ENCODE measurements at places on chromosomes 1 and 21.
A peak's percentile ranks its signal among the peaks of the same experiment; 100 is the strongest.

DNA sequence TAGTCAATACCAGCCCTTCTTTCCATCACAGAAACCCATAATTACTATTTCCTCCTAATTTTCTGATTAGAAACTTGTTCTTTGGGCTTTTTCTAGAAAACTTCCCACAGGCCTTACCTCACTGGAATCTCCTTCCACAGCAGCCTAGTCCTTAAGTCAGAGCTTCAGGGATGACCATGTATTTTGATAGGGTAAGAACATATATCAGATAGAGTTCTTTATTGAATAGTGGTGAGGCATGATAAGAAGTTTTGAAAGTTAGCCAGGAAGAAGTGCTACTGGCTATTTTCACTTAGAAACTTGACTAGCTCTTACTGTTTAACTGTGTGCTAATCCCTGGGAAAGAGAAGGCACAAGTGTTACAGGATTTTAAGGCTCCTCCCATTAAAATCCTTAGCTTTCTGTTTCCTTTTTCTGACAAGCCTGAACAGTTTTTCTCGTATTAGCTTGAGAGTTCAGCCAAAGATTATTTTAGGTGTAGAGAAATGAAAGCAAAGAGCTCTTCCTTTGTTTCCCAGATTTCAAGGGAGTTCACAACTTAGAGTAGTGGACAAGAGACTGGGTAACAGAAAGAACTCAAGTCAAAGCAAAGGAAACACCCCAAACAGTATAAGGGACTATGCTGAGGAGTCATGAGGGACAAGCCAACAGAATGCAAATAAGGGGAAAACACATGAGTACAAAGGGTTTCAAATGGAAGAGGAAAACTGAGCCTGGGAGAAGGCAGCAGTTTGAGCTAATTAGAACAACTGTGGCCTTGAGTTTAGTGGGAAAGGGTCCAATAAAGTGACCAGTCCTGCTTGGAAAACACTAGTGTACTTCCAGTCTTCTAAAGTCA lies 37.2 kb upstream of the AIM2 start:
- no peak for DNase-seq

GRCh38 chr1:228778961-228779360 lies 43.7 kb downstream of the RHOU start:
- DNase-seq = no peak

DNA sequence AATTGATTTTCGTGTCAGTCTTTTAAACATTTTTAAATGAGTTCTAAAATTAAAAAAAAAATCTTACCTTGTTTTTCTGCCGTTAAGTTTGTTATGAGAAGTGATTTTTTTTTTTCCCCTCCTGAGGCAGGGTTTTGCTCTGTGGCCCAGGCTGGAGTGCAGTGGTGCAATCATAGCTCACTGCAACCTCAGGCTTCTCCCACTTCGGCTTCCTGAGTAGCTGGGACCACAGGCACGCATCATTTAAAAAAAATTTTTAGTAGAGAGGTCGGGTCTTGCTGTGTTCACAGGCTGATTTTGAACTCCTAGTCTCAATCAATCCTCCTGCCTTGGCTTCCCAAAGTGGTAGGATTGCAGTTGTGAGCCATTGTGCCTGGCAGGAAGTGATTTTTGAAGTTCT lies 41.1 kb downstream of the MTR start:
- DNase-seq = no peak

- DNase-seq = peak; percentile 14
Observed at GRCh38 chr1:181018901-181019681, 3.6 kb downstream of the STX6 start.

DNA sequence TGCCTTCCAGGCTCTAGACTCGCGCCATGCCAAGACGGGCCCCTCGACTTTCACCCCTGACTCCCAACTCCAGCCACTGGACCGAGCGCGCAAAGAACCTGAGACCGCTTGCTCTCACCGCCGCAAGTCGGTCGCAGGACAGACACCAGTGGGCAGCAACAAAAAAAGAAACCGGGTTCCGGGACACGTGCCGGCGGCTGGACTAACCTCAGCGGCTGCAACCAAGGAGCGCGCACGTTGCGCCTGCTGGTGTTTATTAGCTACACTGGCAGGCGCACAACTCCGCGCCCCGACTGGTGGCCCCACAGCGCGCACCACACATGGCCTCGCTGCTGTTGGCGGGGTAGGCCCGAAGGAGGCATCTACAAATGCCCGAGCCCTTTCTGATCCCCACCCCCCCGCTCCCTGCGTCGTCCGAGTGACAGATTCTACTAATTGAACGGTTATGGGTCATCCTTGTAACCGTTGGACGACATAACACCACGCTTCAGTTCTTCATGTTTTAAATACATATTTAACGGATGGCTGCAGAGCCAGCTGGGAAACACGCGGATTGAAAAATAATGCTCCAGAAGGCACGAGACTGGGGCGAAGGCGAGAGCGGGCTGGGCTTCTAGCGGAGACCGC lies 2.0 kb upstream of the OLIG2 start:
- no peak for DNase-seq

DNA sequence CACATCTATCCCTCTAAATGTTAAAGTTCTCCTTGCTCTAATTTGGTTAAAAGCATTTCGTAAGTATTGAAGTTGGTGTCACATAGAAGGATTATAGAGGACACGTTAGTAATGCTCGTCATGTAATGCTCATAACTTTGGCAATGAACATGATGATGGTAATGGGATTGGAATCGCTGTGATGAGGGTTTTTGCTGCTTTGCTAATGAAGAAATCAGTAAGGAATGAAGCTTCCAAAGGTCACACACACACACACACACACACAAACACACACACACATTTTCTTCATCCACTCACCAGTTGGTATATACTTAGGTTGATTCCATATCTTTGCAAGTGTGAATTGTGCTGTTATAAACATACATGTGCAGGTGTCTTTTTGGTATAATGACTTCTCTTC lies 36.8 kb upstream of the ZNF648 start:
- DNase-seq = no peak

GRCh38 chr1:59415881-59416280 lies 119.0 kb downstream of the FGGY start:
- no peak for DNase-seq

DNA sequence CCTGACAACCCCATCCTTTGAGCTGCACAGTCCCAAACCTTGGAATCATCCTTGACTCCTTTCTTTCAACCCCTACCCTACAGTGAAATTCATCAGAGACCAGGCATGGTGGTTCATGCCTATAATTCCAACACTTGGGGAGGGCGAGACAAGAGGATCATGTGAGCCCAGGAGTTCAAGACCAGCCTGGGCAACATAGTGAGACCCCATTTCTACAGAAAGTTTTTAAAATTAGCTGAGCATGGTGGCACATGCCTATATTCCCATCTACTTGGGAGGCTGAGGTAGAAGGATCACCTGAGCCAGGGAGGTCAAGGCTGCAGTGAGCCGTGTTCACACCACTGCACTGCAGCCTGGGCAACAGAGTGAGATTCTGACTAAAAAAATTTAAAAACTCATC lies 34.5 kb downstream of the RERE start:
- no peak for DNase-seq

- DNase-seq = no peak
Observed at GRCh38 chr1:17943506-17943905, 164.1 kb upstream of the IGSF21 start.

DNA sequence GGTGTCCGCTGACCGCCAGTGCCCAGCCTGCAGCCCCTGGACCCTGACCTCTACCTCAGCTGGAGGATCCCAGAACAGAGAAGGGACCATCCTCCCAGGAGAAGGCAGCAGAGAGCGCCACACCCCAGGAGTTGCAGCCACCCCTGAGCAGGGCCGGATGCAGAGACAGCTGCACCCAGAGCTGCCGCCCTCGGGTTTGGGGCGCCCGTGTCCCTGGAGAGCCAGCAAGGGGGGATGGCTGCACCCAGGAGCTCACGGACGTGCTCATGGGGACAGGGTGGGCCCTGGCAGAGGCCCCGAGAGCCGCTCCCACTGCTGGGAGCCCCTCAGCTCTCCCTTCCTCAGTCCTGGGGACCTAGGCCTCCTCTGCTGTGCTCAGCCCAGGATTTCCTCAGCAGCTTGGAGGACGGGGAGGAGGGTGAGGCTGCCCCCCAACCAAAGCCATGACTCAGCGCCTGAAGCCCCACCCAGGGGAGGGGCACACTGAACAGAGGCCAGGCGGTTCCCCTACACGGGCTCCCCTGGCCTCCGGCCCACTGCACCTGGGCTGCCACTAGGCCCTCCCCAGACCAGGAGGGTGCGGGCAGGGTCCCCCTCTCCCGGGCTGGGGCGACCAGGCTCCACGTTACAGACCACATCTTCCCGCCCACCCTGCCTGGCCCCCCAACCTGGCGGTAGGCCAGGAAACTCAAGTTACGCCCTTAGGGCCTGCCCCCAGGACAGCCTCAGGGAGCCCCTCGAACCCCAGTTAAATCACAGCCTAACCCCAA lies 2.2 kb downstream of the ACAP3 start:
- peak; percentile 68 for DNase-seq

DNA sequence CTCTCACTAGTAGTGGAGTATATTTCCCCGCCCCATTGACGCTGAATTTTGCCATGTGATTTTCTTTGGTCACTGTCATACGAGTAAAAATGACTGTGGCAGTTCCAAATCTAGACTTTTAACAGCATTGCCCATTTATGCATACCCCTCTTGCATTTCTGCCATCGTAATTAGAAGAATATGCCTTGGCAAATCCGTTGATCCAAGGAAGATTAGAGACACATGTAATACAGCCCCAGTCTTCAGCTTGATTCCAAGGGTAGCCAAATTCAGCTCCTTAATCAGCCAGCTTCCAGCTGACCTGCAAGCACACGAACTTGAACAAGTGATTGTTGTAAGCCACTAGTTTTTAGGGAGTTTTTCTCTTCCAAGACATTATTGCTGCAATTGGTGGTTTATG lies 290.3 kb upstream of the ADAMTS5 start:
- DNase-seq = no peak

GRCh38 chr1:246784621-246785493 lies 60.6 kb downstream of the SCCPDH start:
- no peak for DNase-seq

GRCh38 chr1:206735553-206736031 lies 35.0 kb upstream of the IL19 start:
- no peak for DNase-seq

DNA sequence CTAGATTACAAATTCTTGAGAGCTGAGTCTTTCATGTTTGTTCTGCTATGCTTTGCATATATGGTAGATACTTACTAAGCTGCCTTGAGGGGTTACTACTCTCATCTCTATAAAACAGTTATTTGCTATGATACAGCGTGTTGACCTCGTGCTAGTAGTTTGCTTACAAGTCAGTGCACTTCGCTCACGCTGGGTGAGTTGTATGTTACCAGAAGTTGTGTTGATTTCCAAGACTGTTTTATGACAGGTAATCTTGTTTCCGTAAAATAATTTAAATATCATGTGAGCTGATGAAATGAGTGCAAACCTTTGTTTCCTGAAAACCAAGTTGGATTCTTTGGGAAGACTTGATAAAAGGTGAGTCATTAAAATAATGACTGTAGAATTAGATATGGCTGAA lies 7.3 kb downstream of the MRPS6 start:
- DNase-seq = no peak

DNA sequence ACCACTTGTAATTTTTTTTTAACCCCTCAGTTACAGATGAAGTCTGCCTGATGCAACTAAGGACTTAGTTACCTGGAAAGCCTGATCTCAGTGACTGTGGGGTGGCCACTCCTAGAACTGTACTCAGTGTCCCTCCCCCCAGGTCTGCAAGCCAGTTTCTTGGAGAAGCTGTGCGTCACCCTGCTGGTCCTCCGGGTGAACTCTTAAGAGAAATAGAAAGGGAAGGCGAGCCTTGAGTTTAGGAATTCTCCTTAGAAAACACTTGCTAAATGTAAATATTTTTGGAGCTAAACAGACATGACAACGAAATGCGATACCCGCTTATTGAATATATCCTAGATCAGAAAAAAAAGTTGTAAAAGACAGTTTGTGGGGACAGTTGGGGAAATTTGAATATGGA lies 730 bp downstream of the SLC16A4 start:
- DNase-seq = no peak

GRCh38 chr1:205714190-205714905 lies 34.0 kb upstream of the SLC45A3 start:
- no peak for DNase-seq

- no peak for DNase-seq
Observed at GRCh38 chr1:233240829-233241682, 54.5 kb downstream of the PCNX2 start.

DNA sequence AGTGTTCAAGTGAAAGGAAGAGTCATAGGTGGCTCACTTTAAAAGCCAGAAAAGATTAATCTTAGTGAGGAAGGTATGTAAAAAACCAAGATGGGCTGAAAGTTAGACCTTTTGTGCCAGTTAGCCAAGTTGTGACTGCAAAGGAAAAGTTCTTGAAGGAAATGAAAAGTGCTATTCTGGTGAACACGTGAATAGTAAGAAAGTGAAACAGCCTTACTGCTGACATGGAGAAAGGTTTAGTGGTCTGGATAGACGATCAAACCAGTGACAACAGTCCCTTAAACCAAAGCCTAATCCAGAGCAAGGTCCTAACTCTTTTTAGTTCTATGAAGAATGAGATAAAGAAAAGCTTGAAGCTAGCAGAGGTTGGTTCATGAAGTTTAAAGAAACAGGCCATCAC lies 106.4 kb downstream of the CTH start:
- DNase-seq = no peak

DNA sequence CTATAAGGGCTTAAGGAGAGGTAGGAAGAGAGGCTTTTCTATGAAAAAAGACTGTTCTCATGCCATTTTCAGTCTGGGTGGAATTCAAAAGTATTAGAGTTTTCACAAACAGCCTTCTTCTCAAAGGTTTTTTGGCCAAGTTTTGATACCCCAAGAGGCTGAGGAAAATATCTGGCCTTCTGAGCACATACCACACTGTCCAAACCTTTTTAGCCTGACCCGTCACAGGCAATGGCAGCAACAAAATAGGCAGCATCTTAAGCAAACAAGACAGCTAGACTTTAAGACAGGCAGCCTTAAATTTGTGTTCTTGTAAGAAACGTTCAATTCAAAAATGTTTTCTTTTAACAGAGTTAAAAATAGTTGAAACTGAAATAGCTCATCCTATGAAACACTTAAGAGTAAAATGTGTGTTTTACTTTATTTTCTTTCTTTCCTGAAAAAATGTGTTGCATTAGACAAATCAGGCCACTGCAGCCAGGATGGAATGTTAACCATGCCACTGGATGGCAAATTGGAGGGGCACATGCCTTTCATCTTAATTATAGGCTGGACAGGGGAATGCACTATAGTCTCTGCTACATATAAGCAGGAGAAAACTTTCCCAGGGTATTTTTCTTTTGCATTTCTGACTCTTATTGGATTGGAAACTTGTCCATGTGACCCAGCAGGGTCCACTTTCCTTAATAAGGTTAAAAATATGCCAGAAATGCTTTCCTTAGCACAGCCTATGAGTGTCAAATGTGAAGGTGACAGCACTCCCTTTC lies 315.0 kb downstream of the TGFB2 start:
- no peak for DNase-seq

GRCh38 chr1:243494741-243495431 lies 239.0 kb downstream of the SDCCAG8 start:
- no peak for DNase-seq

Measured in activated CD4-positive, alpha-beta T cell treated with anti-CD3 and anti-CD28 coated beads for 4 hours (primary cell).